Choroid plexus epithelial cell (primary cell): ENCODE measurements at places on chromosomes 7 and 10.
A peak's percentile ranks its signal among the peaks of the same experiment; 100 is the strongest.

DNA sequence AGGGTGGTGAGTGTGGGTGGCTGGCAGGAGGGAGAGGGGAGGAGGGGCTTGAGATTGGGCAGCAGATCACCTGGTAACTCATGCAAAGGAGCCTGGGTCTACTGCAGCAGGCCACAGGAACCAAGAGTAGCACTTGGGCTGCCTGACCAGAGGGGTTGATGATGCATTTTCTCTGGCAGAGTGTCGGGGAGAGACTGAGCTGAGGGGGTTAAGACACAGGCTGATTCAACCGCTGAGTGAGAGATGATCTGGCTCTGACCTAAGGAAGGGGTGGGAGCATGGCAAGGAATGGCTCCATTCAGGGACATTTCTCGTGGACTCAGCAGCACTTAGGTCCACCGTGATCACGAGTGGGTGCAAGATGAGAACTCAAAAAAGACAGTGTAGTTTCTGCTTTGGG lies 115.5 kb upstream of the STK17A start:
- DNase-seq: peak; percentile 34

DNA sequence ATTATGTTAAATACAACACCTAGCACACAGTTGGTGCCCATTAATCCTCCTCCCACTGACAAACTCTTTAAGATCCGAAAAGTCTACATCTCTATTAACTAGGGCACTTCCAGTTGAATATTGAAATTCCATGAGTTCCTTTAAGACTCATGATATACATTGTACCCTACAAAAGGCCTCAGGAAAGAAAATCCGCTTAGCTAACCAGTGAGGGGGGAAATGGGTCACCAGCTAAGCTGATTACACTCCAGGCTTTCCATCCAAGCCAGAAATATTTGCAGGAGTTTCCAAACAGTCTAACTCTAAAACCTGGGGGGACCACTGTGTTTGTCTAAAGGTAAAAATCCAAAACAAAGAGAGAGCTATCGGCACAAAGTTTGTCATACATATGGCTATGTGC lies 1.3 kb upstream of the LRIT2 start:
- DNase-seq: no peak

GRCh38 chr7:93228302-93228701 lies 2.0 kb upstream of the HEPACAM2 start:
- DNase-seq: peak; percentile 81

DNA sequence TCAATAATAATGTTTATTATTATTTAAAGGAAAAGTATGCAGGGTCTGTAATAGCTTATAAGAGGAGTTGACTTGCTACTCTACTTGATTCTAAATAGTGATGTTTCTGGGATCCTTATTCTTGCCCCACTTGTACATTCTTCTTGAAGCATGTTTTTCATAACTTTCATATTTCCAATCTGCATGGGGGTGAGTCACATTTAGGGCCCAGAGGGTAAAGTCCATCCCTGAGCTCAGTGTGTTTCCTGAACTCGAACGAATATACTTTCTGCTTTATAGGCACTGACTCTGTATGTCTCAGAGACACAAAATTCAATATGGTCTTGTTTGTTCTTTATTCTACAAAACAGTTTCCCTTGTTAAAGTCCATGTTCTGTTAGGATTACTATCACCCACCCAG lies 61.0 kb upstream of the SMIM30 start:
- peak; percentile 46 for DNase-seq

DNA sequence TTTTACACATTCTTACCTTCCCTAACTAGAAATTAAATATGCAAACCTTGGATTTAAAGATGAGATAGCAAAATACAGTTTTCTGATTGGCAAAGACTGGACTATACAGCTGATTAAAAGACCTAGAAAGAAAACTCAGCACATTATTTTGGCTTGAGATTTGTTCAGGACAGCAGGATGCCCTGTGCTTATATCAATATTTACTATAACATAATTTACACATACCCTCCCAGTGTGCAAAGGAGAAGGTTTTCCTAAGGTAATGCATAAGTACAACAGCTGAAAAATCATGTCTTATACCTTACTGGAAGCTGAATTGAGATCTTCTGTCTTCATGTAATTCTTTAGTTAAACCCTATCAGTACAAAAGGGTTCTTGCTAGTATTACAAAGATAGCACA lies 458.6 kb downstream of the PARD3 start:
- no peak for DNase-seq

DNA sequence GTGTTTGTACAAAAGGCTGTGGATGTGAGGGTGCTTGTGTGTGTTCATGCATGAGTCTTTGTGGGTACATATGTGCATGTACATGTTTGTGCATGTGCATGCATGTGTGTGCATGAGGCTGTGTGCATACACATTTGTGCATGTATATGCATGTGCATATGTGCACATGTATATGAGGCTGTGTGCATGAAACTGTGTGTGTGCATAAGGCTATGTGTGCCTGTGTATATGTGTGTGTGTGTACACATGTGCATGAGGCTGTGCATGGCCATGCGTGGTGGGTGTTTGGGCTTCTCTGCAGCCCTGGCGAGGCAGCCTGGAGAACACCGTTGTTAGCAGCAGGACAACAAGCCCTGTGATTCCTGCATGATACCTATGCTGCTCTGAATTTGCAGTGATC lies 207.7 kb upstream of the ADCY1 start:
- DNase-seq: no peak

GRCh38 chr10:127358337-127358736 lies 161.9 kb upstream of the INSYN2A start:
- no peak for DNase-seq
